BJ (cell line): ENCODE measurements at places on chromosomes 5 and 9.

DNA sequence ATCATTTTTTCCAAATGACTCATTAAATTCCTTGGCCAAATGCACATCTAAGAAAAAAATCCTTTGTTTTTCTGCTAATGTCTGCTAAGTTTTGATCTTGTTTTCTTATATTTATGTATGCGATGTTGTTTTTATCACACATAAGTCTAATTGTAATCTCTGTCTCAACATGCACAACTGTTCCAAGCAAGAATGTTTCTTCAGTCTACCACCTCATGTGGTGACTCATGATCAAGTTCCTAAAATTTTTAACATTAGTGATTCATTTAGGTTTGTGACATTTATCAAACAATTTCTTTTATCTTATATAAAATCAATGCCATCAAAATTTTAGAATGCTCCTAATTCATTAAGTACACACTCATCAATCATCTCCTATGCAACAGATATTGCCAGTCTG is 763.9 kb upstream of the FAM174A start:
- no peak for DNase-seq

DNA sequence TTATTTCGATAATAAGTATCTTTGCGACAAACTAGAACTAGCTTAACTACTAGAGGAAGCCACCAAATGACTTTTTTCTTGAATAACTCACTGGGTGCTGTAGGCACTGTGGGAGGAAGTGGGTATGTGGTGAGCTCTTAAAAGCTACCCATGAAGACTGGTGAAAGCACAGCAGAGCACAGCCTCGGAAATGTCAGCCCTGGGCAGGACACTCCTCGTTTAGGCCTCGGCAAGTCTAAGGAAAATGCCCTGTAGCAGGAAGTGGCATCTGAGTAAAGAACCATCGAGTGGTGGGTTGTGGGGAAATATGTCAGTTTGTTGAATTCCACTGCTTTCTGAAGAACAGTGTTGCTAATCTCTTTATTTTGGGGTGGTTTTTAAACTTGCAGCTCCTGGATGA is 44.0 kb upstream of the NCS1 start:
- no peak for DNase-seq

- no peak for DNase-seq
These were observed 3.2 kb downstream of the RAB24 start for GRCh38 chr5:177300236-177300880.

DNA sequence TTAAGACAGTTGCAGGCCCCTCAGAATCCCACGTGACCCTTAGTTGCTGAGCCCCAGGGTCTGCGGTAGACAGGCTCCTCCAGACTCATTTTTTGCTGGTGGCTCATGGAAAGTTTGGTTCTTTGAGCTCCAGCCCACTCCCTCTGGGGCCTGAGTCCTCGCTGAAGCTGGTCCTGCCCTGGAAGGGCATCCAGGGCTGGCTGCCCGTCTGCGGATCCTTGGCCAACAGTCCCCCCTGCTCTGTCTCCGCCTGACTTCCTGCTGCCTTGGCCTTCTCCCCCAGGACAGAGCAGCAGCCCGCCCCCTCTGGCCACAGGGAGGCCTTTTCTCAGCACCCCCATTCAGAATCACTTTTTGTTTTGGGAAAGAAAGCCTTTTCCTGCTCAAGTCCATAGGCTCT is 24.4 kb downstream of the SLC6A7 start:
- DNase-seq: no peak

DNA sequence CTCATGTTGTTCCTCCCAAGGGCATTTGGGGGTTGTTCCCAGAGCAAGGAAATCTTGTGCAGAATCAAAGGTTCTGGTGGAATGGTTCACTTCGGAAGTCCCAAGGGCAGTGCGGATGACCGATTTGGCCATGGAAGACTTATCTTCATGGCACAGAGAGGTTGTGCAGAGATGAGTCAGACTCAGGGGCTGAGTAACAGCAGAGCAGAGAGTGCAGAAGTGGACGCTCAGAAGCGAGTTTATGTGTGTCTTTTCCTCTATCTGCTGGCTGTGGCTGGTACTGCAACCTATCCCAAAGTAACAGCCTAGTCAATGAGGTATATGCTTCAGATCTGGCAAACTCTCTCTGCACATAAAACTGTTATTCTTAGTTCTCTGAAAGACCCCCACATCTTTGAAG is 118.1 kb downstream of the DPYSL3 start:
- no peak for DNase-seq

DNA sequence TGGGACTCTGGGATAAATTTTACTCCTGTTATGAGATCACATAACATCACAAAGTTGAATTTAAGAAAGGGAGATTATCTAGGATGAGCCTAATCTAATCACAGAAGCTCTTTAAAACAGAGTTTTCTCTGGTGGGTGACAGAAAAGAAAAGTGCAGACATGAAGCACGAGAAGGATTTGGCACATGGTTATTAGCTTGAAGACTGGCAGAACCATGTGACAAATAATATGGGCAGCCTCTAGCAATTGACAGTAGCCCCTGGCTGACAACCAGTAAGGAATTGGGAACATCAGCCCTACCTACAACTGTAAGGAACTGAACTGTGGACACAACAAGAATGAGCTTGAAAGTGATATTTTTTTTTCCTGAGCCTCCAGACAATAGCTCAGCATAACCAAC is 243.1 kb downstream of the HTR1A start:
- DNase-seq: no peak

DNA sequence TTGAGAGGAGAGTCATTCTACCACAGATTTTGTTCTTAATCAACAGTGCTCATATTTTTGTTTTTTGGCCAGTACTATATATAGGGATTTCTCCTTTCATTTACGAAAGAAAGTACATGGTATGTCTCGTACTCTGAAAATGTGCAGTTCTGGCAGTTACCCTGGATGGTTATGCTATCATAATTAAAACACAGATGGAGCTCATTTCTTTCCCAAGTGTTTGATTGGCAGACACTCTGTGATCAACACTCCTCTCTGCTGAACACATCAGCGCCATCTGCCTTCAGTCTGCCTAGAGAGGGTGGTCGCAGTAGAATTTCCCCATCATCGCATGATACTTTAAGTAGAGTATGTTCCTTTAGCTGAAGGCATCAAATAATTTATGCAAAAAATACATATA is 64.5 kb downstream of the PAM start:
- DNase-seq: no peak

GRCh38 chr9:97312556-97312955 is 5.1 kb downstream of the CCDC180 start:
- no peak for DNase-seq

DNA sequence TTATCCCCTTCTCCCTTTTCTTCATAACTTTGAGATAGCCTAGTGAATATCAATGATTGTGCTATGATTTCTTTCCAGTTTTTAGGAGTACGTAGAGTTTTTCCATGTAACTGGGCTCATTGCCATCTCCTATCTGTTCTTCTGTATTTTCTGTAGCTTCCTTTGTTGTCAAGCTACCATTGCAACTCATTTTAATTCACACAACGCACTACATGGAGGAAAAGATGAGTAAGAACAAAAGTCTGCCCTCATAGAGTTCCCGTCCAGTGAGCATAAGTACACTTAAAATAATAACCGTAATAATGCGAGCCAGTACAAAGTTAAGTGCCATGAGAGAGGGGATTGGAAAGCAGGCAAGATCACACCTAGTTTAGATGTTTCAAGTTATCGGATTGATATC is 177.7 kb downstream of the PAM start:
- DNase-seq: no peak

DNA sequence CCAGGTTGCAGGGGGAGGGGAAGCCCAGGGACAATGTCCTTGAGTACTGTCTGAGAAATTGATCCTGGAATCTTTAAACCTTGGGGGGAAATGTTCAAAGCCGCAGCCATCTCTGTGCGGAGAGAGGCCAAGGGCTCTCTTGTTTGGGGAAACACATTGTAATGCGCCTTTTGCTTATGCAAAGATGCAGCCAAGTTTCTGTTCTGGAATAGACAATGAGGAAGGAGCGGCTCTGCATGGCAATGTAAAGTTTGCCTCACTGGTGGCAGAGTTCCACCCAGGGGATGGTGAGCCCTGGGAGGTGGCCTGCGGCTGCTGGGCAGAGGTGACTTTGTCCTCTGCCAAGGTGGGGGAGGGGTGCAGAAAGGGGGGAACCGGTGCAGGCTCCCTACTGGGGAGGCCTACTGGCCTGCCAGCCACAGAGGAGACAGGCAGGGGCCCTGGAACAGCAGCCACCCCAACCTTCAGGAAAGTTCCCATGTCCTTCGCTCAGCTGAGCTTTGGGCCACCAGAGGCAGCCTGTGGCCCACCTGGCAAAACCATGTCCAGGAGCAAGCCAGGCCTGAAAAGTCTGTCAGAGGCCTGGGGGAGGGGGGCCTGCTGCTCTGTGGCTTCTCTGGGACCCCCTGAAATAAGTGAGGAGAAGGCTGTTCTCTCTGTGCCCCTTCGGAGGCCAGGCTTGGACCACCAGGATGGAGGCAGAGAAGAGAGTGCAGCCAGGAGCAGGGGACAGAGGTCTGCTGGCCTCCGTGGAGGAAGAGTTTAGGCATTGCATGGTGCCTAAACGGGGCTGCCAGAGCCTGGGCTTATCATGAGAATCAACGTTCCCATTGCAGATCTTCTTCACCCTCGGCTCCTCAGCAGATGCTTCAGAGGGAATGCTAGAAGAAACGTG is 127.8 kb downstream of the ZNF354C start:
- no peak for DNase-seq

DNA sequence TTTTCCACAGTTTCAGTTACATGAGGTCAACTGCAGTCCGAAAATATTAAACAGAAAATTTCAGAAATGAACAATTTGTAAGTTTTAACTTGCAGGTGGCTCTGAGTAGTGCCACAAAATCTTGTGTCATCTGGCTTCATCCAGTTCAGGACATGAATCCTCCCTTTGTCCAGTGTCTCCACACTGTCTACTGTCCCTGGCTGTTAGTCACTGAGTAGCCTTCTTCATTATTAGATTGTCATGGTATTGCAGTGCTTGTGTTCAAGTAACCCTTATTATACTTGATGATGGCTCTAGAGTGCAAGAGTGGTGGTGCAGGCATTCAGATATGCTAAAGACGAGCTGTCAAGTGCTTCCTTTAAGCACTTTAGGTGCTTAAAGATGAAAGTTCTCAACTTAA is 65.3 kb downstream of the CFAP95 start:
- DNase-seq: no peak

DNA sequence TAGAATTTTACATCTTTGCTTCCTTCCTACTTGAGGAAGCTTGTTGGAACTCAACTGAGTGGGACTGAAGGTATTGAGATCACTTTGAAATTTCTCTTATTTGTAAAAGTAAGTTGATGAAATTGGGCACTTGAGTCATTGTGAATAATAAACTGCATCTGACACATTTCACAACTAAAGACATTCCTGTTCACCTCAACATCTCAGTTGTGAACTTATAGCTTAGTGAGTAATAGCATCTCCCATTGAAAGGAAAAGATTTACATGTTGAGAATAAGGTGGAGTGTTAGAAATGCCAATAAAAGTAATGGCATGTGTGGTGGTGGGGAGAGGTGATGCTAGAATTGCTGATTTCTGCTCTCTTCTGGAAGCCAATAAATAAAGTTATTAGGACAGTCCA is 145.0 kb downstream of the SLC24A2 start:
- no peak for DNase-seq

DNA sequence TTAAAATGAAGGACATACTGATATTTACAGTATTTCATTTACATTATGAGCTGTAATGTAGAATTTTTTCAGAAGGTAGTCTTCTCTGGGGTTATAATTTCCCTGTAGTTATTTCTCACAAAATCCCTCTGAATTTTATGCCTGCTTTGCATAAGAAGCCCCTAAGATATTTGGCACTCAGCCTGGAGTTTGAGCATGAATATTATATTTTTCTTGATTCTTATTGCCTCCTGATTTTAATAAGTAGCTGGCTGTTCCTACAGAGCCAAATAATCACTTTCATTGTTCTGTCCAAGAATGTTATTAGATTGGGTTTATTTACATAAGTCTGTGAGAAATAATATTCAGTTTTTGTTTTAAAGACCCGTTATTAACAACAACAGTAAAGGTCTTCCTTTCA is 195.0 kb downstream of the FER start:
- DNase-seq: no peak

DNA sequence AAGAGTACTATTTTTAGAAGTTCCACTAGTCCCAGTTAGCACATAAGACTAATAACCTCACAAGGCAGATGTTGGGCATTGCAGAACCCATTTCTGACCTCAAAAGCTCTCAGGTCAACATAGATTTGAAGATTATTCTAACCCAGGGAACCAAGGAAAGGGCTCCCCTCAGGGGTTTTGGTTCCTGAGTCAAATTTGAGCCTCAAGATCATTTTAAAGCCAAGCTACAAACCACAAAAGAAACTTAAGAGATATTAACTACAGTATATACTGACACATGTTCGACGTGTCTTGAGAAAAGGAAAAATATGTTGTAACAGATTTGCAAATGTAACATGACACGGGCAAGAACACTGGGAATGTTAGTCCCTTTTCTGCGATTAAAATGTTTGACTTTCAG is 88.6 kb downstream of the GNAQ start:
- no peak for DNase-seq

DNA sequence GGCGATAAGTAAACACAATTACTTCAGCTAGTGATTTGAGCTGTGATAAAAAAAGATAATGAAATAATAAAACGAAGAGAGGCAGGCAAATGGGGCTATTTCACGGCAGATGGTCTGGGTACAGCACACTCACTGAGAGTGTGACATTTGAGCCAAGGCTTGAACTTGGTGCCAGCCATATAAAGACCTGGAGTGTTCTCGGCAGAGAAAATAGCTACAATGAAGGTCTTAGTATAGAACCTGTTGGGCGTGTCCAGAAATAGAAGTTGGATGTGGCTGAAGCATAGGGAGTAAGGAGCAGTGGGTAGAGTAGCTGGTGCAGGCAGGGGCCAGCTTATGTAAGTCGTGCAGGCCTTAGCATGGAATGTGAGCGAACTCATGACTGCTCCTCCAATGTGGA is 660.3 kb upstream of the WWC1 start:
- no peak for DNase-seq

- no peak for DNase-seq
These were observed 587.0 kb upstream of the ADAMTS16 start for GRCh38 chr5:4553130-4553529.

DNA sequence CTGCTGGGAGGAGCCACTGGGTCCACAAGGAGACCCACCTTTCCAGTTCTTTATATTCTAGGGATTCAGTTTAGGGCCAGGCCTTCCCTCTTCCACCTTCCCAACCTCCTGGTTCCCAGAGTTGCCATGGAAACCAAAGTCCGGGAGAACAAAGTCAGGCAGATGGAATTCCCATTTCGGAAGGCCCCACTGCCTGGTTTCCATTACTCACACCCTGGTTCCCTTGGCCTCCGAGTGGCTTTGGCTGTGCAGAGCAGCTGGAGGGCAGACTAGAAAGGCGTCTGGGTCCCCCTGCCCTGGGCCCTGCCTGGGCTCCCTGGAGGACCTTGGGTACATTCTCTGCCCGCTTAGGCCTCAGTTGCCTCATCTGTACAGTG is 136.1 kb downstream of the RGS3 start:
- peak; percentile 75 for DNase-seq

DNA sequence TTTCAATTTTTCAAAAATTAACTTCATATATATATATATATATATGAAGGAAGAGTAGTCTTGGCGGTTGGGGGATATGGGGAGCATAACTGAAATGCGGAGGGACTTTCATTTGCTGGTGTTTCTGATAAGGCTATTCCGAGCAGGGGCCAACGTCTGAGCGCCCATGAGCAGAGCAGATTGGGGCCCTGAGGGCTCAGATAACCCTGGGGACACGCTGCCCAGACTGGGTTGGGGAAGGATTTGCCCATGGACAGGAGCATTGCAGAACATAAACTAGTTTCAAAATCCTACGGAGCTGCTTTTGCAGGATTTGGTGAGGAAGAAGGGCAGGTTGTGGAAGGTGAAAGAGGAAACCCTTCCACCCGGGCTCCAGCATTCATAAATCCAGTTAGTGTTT is 240.2 kb downstream of the IRX1 start:
- no peak for DNase-seq

GRCh38 chr9:23577611-23578010 is 248.4 kb downstream of the ELAVL2 start:
- DNase-seq: no peak
